ENCODE measurements at places on chromosomes 7 and 10.
A peak's percentile ranks its signal among the peaks of the same experiment; 100 is the strongest.

- DNase-seq = peak; percentile 23
Observed at GRCh38 chr10:287814-288213, 152.6 kb downstream of the ZMYND11 start.

DNA sequence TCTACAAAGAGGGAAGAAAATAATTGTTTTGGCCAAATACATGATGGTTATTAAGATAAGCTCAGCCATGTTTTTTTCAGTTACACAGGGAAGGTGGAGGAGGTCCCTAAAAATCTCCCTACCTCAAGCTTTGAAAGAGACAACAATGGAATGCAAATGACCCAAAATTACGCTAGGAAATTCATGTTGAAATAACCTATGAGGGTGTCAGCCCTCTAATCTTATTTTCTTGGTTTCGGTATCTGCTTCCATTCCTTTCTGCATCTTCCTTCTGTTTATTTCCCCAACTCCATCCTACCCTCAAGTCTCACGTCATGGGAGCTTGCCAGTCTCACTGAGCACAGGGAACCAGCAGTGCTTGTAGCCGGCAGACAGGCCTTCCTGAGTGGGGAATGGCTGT lies 40.6 kb upstream of the SMNDC1 start:
- DNase-seq = no peak

GRCh38 chr7:48025624-48026023 lies 3.3 kb downstream of the SUN3 start:
- DNase-seq = peak; percentile 29

DNA sequence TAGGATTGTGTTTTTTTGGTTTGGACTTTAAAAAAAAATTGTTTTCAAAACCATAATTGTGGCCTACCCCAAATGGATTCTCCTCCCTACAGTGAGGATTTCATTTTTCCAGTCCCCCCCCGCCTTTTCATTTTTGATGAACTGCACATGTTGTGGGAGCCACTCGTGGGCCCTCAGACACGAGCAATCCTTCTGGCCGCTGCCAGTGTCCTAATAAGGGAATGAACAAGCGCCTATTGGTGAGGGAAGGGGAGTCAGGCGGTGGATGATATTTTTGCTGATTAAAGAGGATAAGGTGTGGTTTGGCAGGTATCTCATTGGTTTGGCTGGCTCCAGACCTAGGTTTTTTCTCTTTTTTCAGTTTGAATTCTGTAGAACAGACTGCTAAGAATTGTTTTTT lies 78.7 kb upstream of the AGBL3 start:
- DNase-seq = no peak

DNA sequence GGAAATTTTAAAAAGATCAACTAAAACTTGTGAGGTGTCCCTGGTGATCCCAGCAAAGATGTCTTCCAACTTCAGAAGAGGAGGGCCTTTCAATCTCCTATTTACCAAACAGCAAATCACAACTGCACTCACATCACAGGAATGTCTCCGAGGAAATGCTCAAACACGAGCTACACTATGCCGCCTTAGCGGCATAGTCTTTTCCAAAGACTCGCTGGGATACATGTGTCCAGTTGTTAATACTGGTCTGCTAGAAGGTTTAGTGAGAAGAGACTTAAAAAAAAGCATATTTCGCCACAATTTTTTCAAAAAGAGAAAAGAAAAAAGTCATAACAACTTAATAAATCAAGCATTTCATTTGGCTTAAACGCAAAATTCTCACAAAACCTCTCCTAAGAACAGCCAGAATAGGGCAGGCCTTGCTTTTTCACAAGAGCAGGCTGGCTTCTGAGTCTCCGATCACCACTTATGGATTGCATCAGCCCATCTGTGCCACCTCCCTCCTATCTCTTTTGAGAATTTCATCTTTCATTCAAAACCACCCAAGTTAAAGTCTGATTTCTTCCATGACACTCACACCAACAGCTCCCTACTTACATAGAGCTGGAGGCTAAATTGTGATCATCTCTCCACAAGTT lies 66.1 kb downstream of the GNA12 start:
- DNase-seq = no peak

- DNase-seq = no peak
Observed at GRCh38 chr10:72661431-72661830, 30.5 kb upstream of the MCU start.

GRCh38 chr7:135434047-135434446 lies 75.9 kb downstream of the CNOT4 start:
- no peak for DNase-seq

Data from LoVo (cell line).